Endothelial cell of coronary artery (primary cell): ENCODE measurements at places on chromosomes 2 and 18. TPM values are rescaled to one million over a fixed set of nuclear protein-coding genes. Genes with fewer than 3 reads are reported as not detected.

Gene ZAP70
- not detected in 2 replicates for total RNA-seq

Gene FHOD3
- total RNA-seq: 0.94 and 4.0 TPM in 2 replicates

Gene LIMS4
- 19.5 and 20.7 TPM in 2 replicates for total RNA-seq

Gene SERPINB12
- total RNA-seq: not detected in 2 replicates

Gene FLACC1
- 0.36 and 1.0 TPM in 2 replicates for total RNA-seq

Gene PIEZO2
- total RNA-seq: 9.4 and 56.4 TPM in 2 replicates

Gene IFIH1
- total RNA-seq: 4.9 and 9.0 TPM in 2 replicates

Gene TCF7L1
- total RNA-seq: 3.9 and 5.1 TPM in 2 replicates

Gene NEDD4L
- 5.0 and 9.7 TPM in 2 replicates for total RNA-seq

Gene POTEI
- total RNA-seq: 0.09 TPM in 2 replicates

Gene GPBAR1
- total RNA-seq: under 0.01 TPM in 1 of 2 replicates, not detected in the other

Gene DYSF
- 87.3 and 142 TPM in 2 replicates for total RNA-seq

Gene REG1B
- total RNA-seq: not detected in 2 replicates

Gene FAHD2B
- total RNA-seq: 5.8 TPM in 2 replicates

Gene NCK2
- 40.3 and 41.0 TPM in 2 replicates for total RNA-seq

Gene SIX3
- total RNA-seq: not detected in 2 replicates

Gene SCYGR4
- not detected in 2 replicates for total RNA-seq

Gene DNAH6
- total RNA-seq: under 0.01 and 0.09 TPM in 2 replicates

Gene CYP27C1
- under 0.01 and 0.28 TPM in 2 replicates for total RNA-seq

Gene FSHR
- total RNA-seq: not detected in 2 replicates

Gene PPIG
- total RNA-seq: 20.9 and 22.8 TPM in 2 replicates

Gene ZC3H8
- 3.9 and 8.6 TPM in 2 replicates for total RNA-seq

Gene DCC
- under 0.01 TPM in 1 of 2 replicates, not detected in the other for total RNA-seq

Gene SLC9A2
- under 0.01 TPM in 2 replicates for total RNA-seq

Gene AQP12B
- not detected in 2 replicates for total RNA-seq

Gene CDH20
- 2.8 TPM in 1 of 2 replicates, not detected in the other for total RNA-seq

Gene SAG
- total RNA-seq: not detected in 2 replicates

Gene AMMECR1L
- 16.0 and 20.7 TPM in 2 replicates for total RNA-seq

Gene C2orf15
- 0.18 and 0.19 TPM in 2 replicates for total RNA-seq

Gene ATP6V1B1
- total RNA-seq: 0.28 TPM in 1 of 2 replicates, not detected in the other

Gene ARPC2
- total RNA-seq: 413 and 416 TPM in 2 replicates

Gene HOXD8
- total RNA-seq: 0.99 and 4.1 TPM in 2 replicates

Gene GIGYF2
- 45.2 and 50.8 TPM in 2 replicates for total RNA-seq

Gene CFAP65
- total RNA-seq: under 0.01 TPM in 1 of 2 replicates, not detected in the other

Gene SCG2
- 0.38 TPM in 1 of 2 replicates, not detected in the other for total RNA-seq

Gene COPS9
- total RNA-seq: 133 and 191 TPM in 2 replicates

Gene LONRF2
- under 0.01 TPM in 2 replicates for total RNA-seq

Gene BUB1
- total RNA-seq: 12.2 and 30.2 TPM in 2 replicates

Gene MAP3K20
- 20.5 and 30.0 TPM in 2 replicates for total RNA-seq

Gene TMEM178A
- total RNA-seq: 0.36 and 0.56 TPM in 2 replicates

Gene GRB14
- 2.1 and 6.6 TPM in 2 replicates for total RNA-seq

Gene CNTNAP5
- total RNA-seq: 0.09 TPM in 1 of 2 replicates, not detected in the other

Gene SEMA4F
- total RNA-seq: 4.0 and 5.9 TPM in 2 replicates

Gene DSC3
- total RNA-seq: 0.36 and 0.38 TPM in 2 replicates
